T-helper 1 cell (primary cell): ENCODE measurements at places on chromosomes 2 and 18.

DNA sequence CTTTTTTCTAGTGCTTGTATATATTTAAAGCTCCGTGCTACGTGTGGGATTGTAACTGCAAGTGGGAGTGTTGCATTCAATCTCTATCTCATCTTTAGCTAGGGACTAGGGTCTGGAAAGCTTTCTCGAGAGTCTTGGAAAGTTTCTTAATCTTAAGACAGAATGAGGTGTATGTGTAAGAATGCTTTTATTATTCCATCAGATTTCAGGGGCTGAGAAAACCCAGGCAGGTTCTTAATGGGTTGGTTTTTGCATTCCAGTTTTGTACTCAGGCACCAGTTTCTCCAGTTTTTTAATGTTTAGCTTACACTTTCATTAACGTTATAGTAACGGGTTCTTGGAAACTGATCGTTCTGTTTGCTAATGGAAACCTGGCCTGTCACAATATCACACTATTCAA is 20.3 kb downstream of the MRPL19 start:
- no peak for DNase-seq

DNA sequence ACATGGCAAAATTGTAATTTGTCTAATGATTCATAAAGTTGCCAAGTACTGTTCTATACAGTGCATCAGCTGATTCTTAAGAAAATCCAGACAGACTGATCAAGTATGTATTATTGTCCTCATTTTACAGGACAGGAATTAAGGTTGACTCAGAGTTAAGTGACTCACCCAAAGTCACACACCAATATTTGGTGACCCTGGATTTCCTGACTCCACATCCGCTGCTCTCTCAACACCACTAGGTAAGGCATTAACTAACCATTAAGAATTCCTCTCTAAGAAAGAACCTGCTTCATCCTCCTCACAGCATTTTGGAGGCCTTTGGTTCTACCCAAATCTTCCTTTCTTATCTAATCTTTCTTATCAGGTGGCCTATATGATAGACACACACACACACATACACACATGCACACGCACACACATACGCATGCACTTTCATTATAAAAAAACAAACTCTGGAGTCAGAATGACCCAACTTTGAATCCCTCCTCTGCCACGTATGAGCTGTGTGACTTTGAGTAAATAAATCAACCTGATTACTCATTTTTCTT is 150.8 kb downstream of the ANKRD44 start:
- DNase-seq = peak; percentile 10

DNA sequence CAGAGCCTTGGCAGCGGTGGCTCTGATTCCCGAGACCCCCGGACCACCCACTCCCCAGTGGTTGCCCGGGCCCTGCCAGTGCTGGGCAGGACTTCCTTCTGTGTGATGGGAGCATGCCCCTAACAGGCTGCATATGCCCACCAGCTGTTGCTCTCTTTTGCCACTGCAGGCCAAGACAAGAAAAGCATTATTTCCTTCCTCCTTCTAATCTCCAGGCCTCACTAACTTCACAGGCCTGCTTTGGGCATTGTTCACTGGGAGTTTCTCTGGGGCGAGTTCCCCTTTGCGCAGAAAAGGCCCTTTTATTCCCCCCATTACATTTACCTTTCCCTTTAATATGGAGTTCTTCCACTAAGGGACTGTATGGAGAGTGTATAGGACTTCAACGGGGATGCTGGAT is 249.1 kb upstream of the SIX2 start:
- no peak for DNase-seq

GRCh38 chr2:88160517-88160916 is 9.6 kb upstream of the THNSL2 start:
- no peak for DNase-seq

DNA sequence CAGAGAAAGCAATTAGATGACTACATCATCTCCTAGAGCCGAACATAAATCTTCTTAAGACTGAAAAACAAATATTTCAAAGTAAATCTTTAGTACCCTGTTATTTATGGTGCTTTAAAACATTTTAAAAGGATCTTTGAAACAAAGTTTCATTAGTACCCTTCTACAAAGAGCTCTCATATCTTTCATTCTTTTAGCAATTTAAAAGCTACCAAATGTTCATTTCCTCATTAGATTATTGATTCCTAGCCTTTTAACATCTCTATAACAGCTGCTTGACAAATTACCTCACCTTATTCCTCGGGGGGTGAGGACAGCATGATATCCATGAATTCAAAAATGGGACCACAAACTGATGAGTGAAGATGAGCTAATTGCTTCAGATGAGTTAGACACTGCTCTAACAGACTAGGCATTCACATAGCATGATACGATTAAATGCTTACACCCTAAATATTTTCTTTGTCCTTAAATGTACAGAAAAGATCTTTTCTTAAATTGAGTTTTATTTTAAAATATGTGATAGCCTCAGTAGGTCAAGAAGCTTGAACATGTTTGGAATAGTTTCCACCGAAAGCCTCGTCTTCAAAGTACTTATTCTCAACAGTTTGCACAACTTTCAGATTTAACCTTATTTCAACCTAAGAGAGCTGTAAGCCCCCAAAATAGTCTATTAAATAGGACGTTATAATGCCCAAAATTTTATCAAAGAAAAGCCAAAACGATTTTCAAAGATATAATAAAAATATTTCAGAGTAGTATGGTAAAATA is 2.1 kb downstream of the ATAD2B start:
- no peak for DNase-seq

- DNase-seq = no peak
Observed at GRCh38 chr18:70039186-70039585, 91.5 kb upstream of the CD226 start.

DNA sequence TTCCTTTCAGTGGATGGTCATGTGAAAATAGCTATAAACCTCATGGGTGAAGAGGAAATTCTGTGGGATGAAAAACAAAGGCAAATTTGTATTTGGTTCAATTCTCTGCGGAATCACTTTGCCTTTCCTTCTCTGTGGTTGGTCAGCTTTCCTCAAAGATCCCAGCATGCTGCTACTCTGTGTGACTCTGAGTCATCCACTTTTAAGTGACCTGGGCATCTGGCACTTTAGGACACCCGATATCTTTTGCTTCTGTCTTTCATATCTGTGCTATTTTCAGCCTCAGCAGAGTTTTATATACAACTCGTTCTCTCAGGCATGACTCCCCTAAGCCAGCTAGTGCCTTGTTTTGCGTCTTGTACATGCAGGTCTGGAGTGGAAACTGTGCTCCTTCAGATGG is 217.0 kb upstream of the PIEZO2 start:
- no peak for DNase-seq

DNA sequence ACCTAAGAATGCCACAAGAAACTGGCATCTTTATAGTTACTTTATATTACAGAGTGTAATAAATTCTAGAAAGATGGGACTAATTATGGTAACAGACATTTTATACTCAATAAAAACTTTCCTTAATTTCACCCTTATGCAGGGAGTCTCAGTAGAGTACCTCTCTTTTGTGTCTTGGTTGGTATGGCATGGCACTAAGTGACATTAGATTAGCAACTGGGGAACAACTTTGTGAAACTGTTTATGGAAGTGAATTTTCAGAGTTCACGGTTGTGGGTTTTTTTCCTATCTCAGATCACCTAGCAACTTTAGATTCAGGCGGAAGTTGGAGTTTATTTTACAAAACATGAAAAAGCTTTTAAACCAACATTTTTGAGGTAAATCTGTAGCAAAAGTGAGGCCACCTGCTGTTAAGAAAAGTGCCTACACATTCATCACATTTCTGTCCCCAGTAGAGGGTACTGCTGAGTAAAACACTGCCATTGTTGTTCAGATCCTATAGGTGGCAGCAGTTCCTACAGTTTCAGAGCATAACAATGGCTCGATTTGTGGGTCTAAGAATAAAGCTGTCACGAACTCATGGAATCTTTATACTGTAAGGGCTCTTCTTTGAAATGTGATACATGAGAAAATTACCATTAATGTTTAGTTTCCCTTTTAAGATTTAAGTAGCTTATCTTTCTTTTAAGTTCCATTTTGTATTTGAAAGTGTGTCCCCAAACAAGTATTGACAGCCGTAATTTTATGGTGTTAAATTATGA is 117.6 kb downstream of the CAMKMT start:
- DNase-seq = peak; percentile 20

GRCh38 chr18:50706199-50706598 is 113.6 kb downstream of the MRO start:
- no peak for DNase-seq

GRCh38 chr2:202031246-202031951 is 2.3 kb upstream of the FZD7 start:
- no peak for DNase-seq

DNA sequence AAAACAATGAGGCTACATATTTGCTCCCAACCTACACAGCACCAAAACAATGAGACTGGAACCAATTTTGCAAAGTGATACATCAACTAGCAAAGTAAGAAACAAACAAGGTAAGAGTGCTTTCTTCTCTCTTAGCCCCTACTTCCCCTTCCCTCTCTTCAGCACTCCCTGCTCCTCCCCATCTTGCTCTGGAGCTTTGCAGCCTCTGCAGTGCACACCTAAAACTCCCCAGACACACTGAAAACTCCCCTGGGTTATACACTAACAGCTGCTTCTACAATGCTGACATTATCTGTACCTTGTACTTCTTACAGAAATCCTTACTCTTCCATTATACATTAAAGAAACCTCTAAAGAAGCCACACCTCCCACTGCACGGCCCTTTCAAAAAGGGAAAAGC is 93.7 kb downstream of the RBMS1 start:
- DNase-seq = no peak

DNA sequence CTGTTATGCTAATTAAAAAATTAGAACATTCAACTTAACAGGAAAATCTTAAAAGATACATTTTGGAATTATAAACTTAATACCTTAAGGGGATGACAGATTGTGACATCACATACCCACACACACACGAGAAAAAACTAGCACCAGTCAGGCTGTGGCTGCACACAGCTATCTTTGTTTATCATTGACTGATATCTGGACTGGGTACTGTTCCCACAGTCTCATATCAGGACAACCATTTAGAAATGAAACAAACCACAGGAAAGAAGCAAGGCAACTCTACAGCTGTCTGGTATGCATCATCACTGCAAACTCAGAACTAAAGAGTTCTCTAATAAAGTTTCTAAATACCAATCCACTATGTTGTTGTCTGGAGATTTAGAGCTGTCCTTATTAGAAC is 210.9 kb upstream of the SMAD7 start:
- peak; percentile 83 for DNase-seq

DNA sequence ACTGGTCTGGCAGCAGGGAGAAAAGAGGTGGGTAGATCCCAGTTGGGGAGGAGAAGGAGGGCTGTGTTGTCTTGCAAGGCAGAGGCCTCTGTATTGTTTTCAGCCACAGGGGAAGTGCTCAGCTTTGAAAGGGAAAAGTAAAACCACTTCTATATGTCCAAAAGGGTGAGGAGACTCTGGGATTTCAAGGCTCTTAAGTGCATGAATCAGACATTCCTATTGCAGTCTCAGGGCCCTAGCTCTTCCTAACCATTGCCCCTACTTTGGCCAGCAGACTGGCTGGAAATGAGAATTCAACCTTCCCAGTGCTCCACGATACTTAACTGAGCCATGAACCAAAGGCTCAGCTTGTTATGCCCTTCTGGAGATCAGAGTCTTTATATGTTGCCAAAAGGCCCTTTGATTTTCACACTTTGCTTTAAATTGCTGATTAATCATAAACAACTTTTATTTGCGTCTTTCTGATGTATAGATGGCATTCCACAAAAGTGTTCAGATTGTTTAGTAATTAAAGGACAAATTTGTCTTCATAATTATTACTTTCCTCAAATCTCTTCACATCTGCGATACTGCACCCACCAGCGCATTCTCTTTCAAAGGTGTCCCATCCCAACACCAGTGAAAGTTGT is 313.8 kb upstream of the MMADHC start:
- DNase-seq = no peak

- DNase-seq = no peak
Observed at GRCh38 chr2:233470011-233470687, 96.4 kb downstream of the USP40 start.

DNA sequence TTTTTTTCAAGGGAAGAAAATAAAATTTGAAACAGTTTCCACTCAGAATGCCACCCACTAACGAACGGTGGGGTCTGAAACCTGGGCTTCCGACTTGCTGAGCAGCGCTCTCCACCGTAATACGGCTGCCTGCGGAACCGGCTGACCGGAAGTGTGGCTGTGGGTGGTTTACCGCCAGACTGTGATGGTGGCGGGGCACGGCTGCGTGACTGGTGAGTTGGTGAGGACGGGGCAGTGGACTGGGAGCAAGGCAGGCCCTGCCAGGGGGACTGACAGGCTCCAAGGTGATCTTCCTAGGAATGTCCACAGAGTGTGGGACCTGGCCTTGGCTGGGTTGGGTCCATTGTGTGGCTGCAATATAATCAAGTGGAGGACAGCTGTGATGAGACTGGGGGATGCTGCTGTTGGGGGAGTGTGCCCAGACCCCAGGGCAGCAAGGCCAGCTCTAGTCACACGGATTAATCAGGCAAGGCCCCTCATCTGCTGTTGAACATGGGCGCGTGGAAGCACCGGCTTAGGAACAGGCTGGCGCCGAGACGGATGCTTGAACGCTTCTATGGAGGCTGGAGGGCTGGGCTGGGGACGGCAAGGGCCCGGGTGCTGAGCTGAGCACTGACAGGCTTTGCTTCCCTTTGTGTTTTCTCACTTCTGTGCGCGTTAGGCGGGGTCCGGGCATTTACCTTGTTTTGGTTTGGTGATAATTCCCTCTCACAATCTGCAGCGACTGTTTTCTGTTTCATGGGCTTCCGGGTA is 357.7 kb upstream of the SPRED2 start:
- no peak for DNase-seq

- no peak for DNase-seq
Observed at GRCh38 chr18:60279391-60279790, 93.2 kb downstream of the MC4R start.

DNA sequence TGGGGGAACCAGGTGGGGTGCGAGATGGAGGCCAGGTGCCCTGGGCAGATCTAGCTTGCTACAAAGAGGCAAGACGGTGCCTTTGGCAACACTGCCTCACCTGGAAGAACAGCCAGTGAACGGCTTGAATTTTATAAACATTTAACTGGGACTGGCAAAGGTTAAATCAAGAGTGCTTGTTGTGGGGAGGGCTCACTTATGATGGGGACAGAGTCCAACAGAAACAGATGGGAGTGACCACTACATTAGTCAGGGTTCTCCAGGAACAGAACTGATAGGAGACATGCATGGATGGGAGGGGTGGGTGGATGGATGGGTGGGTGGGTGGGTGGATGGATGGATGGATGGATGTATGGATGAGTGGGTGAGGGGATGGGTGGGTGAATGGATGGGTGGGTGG is 19.2 kb downstream of the ODC1 start:
- DNase-seq = no peak

- no peak for DNase-seq
Observed at GRCh38 chr2:134275058-134275862, 21.4 kb downstream of the MGAT5 start.

- no peak for DNase-seq
Observed at GRCh38 chr2:226756131-226756530, 43.5 kb downstream of the IRS1 start.

DNA sequence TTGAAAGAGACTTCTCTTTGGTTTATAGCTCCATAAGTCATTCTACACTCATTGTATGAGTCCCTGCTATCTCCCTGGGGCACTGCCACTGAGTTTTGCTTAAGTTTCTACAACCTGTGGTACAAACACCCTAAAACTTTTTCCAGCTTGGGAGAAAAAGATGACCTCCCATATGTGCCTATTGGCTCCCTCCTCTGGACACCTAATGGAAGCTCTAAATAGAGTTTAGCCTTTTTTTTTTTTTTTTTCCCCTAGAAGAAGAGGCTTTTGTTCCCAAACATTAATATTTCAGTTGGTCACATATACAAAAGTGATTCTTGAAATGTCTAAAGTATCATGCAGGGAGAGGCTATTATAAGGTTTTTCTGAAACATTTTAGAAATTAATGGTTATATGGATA is 547.2 kb upstream of the TMEFF2 start:
- DNase-seq = no peak

- no peak for DNase-seq
Observed at GRCh38 chr2:167832868-167833287, 414.5 kb downstream of the STK39 start.
